ENCODE measurements at places on chromosomes 3 and 15.

- ATAC-seq, result peak; percentile 68
Measured at GRCh38 chr3:148379763-148380382, 317.8 kb upstream of the AGTR1 start.

DNA sequence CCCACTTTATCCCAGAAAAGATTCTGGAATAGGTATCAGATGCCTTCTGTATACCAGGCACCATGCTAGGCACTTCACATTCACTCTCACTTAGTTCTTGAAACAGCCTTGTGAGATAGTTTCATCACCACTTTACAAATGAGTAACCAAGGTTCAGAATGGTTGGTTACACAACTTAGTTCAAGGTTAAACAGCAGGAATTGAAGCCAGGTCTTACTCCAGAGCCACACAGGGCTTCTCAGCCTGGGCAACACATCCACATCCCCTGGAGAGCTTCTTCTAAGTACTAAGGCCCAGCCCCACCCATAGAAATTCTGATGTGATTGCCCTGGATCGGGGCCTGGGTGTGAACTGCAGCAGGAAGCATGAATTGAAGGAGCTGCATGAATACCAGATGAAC lies 18.6 kb downstream of the WHAMM start:
- peak; percentile 48 for ATAC-seq

DNA sequence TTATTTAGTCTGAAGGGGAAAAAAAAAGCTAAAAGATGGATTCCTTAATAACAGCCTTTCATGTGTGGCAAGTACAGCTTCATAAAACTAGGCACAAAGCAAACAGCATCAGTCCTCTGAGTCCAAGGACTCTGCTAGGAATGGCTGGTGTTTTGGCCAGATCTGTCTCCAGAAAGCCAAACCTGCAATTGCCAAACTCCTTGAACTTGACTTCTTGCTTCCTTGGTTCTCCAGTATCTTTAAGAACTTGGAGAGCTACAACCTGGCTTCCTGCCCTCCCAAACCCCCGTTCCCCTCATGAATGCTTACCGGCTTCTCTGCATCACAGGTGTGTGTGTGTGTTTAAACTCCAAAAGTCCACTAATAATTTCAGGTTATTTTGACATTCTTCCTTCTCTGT lies 1.6 kb upstream of the PLOD2 start:
- no peak for ATAC-seq

- ATAC-seq, result no peak
Measured at GRCh38 chr3:38117163-38117716, 19.7 kb downstream of the ACAA1 start.

DNA sequence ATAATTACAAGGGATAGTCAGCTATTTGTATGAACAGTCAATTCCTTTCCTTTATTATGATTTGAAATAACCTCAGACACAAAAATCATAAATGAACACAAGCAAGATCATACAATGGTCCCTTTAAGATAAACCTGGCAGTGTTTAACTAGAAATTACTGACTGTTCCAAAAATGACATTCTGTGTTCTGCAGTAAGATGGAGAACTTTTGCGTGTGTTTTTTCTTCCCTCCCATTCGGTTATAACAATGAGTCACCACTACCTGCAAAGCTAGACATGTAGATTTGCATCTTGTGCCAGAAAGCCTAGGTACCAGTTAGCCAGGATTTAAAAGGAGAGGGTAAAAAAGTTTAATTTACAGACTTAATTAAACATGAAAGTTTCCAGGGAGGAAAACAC lies 248.2 kb upstream of the ADAMTS9 start:
- no peak for ATAC-seq

- peak; percentile 45 for ATAC-seq
Measured at GRCh38 chr3:125374501-125374995, 577 bp downstream of the ZNF148 start.

- ATAC-seq, result no peak
Measured at GRCh38 chr15:39786447-39787056, 3.9 kb upstream of the FSIP1 start.

GRCh38 chr3:185880600-185880999 lies 55.8 kb upstream of the IGF2BP2 start:
- no peak for ATAC-seq

GRCh38 chr3:114451051-114451451 lies 157.2 kb downstream of the TIGIT start:
- ATAC-seq, result no peak

GRCh38 chr3:67578416-67578815 lies 76.0 kb downstream of the SUCLG2 start:
- no peak for ATAC-seq

GRCh38 chr3:179015551-179016020 lies 56.0 kb downstream of the ZMAT3 start:
- ATAC-seq, result peak; percentile 77

GRCh38 chr3:68972358-68972979 lies 40.1 kb upstream of the TAFA4 start:
- peak; percentile 67 for ATAC-seq

DNA sequence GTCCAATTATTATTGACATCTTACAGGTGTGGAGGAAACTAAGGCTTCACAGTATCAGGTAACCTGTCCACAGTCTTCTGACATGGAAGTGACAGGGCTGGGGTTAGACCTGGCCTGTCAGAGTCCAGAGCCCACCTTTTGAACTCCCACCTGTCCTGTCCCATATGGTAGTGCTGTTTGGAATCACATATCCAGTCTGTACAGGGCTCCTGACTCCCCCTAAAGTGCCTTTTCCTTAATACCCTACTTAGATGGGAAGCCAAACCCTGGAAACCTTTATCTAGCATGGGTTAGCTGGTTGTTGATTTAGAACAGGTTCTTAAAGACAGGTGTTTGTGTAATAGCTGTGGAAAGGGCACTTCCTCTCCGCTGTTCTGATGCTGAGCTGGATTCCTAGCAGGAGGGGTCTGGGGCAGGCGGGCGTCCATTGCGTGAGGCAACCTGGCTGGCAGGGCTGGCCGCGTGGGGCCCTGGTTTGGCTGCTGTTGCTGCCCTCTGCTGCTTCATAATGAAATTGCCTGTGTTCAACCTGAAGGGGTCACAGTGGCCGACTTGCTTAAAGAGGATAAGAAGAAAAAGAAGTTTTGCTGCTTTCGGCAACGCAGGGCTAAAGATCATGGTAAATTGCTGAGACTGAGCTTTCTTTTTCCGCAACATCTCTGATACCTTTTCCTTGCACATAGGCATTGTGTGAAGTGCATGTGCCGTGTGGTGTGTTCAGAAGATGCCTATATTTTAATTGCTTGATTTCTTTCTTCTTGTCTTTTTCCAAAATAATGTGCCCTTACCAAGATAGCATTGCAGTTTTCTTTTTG lies 136.2 kb downstream of the CHDH start:
- ATAC-seq, result peak; percentile 69
